AG08395 (cell line): ENCODE measurements at places on chromosomes 7 and 10.

- DNase-seq: no peak
Measured at GRCh38 chr10:19944911-19945663, 128.9 kb downstream of the PLXDC2 start.

DNA sequence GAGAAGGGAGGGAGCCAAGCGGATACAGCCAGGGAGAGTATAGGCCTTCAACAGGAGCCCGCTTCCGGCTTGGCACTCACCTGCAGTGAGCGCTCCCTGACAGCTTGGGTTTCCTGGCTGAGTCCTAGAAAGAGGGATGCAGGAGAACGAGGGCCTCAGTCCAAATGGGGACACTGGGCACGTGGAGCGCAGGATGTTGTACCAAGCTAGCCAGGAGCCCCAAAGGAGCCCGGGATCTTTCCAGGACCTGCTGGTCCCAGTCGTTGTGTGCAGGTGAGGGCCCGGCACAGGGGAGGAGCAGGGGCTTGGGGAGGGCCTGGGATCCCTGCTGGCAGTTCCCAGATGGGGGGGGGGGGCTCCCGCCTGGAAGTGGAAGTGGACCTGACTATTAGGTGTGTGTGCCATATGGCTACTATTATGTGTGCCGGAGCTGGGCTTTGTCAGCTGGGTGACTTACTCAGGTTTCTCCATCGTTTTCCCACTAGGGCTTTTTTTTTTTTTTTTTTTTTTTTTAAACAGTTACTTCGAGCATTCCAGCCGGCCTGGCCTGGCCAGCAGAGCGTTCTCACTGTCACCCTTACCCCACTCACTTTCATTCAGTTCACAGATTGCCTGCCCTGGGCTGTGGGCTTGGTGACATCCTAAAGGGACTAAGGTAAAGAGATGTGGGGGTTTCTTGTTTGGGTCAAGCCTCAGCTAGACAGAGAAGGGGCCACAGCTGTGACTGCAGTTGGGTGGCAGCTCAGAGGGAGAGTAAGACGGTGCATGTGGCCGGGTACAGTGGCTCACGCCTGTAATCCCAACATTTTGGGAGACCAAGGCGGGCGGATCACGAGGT lies 3.8 kb downstream of the AGAP3 start:
- DNase-seq: no peak

- DNase-seq: peak; percentile 55
Measured at GRCh38 chr7:101164071-101164840, 1.1 kb downstream of the VGF start.

GRCh38 chr7:95046494-95047240 lies 139.3 kb downstream of the PPP1R9A start:
- no peak for DNase-seq

DNA sequence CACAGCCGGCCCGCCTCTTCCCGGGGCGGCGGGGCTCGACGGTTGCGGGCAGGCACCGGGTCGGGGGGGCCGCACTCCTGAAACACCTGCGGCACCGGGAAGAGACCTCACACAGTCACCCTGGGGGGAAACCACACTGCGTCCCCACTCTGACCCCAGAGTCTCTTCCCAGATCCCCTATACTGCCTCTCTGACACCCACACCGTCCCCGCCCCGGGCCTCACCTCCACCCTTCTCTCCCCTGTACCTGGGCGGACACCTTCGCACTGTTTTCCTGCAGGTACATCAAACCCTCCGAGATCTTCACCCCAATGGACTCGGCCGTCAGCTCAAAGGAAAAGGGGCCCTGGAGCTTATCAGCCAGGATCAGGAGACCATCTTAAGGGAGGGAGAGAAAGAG lies 3.4 kb upstream of the GAL3ST4 start:
- DNase-seq: no peak

GRCh38 chr10:131231965-131232541 lies 79.5 kb downstream of the TCERG1L start:
- DNase-seq: no peak

GRCh38 chr7:157923903-157924630 lies 587.3 kb downstream of the DNAJB6 start:
- DNase-seq: no peak

- DNase-seq: peak; percentile 66
Measured at GRCh38 chr10:95201736-95202135, 7.7 kb downstream of the ACSM6 start.

GRCh38 chr10:111599943-111600342 lies 523.1 kb downstream of the ADRA2A start:
- no peak for DNase-seq

GRCh38 chr7:137564677-137565076 lies 221.1 kb upstream of the PTN start:
- no peak for DNase-seq

- no peak for DNase-seq
Measured at GRCh38 chr10:74194545-74194944, 43.5 kb downstream of the ADK start.

DNA sequence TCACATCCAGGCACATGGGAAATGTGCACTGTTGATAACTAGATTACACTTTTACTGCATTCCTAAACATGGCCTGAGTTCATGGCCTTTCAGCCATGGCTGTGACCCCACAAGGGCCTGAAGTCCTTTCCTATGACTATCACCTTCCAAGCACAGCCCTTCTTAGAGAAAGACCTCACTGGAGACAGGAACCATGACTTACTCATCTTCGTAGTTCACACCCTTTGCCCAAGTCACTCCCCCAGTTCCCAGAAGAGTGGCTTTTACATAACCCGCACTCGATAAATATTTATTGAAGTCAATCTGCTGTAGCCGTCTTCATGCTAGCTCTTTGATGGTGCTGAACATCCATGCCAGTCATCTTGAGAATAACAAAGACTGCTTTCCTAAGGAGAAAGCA lies 632.5 kb upstream of the NRP1 start:
- no peak for DNase-seq

DNA sequence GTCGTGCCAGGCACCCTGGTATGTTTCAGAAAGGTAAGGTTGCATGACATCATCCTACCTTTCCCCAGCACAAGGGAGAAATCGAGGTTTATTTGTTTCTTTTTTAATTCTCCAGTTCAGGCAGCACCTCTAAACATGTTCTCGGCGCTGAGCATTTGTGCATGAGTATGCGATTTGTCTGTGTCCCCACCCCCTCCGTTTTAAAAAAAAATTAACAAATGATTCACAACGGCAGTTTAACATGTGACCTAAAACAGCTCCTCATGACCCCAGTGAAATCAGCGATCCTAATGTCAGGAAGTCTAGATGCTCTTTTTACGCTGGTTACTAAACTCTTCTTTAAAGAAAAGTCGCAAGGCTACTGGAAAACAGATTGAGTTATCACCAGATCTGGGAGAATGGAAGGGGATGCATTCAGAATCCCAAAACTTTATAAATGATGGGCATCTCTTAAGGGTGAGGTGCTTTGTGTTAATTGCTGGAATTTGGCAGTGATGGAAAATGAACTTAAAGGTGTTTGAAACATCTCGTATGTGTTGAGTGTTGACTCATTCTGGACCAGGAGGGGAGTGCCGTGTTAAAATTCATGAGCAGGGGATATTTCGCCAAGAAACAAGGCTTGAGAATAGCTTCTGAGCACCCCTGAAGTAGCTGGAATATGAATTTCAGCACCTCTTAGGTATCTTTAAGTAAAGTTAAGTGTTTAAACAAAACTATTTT lies 106.8 kb upstream of the PDCD4 start:
- DNase-seq: no peak

- no peak for DNase-seq
Measured at GRCh38 chr10:122348935-122349361, 25.6 kb upstream of the PLEKHA1 start.

DNA sequence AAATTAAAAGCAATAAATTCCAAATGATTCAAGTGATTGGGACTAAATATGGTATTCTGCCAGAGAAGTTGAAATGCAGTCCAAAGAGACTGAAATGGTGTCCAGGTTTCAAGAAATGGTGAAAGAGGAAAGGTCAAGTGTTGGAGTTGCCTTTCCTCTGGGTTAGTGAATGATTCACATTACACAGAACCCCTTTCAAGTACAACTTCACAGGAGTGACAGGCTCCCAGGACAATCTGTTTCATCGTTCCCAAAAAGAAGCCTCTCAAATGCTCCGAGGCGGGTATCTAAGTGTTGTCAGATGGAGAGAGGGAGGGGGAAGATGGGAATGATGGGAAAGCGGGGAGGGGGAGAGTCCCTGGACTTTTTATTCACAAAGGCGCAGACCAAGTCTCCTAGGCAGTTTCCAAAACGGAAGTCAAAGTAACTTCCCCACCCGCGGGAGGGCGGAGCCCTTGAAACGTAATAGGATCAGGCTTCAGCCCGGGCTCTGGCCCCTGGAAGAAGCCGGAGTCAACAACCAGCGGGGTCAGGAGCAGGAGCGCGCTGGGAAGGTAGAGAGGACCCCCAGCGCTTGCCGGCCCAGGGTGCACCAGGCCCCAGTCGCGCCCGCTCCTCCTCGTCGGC lies 754 bp downstream of the SLC25A13 start:
- peak; percentile 81 for DNase-seq

- no peak for DNase-seq
Measured at GRCh38 chr7:51121931-51122425, 194.6 kb downstream of the COBL start.

GRCh38 chr7:80703272-80703671 lies 64.8 kb downstream of the CD36 start:
- no peak for DNase-seq

DNA sequence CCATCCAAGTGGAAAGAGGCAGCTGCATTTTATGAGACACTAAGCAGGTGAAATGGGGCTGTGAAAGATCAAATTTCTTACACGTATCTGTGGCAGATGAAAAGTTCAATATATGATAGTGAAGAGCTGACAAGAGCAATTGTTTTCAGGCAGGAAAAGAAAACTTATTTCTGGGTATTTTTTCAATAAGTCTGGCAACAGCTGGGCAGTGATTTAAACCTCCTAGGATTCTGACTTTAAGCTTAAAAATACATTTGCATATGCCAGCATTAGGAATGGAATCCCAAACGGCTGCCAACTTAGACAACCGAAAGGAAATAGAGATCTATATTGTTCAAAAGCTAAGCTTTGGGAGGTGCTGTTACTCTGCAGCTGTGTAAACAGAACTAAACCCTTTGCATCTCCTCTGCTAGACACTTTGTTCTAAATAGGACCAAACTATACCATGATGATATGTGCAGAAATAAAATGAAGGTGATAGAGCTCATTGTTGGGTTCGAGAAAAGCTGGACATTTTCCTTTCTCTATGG lies 26.1 kb downstream of the DYNC1I1 start:
- DNase-seq: no peak

- no peak for DNase-seq
Measured at GRCh38 chr10:3757638-3758490, 27.1 kb downstream of the KLF6 start.

GRCh38 chr10:22022257-22023032 lies 18.9 kb upstream of the DNAJC1 start:
- DNase-seq: no peak

DNA sequence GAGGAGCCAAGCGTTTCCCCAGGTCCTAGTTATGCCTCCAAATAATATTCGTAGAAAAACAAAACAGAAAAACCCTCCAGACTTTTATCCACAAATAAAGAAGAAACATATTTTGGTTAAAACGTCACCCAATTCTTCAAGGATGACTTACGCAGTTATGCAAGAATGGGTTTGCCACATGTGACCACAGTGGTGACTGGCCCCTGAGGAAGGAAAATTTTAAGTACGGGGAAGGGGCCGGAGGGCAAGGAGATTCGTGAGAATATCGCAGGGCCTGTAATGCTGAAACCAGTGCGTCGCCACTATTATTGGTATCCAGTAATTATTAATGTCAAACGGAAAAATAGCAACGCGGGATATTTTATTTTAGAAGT lies 537 bp upstream of the MRPS24 start:
- peak; percentile 86 for DNase-seq

- no peak for DNase-seq
Measured at GRCh38 chr7:80287400-80288174, 153.0 kb downstream of the GNAI1 start.

- DNase-seq: no peak
Measured at GRCh38 chr10:33482486-33482885, 148.0 kb upstream of the NRP1 start.

DNA sequence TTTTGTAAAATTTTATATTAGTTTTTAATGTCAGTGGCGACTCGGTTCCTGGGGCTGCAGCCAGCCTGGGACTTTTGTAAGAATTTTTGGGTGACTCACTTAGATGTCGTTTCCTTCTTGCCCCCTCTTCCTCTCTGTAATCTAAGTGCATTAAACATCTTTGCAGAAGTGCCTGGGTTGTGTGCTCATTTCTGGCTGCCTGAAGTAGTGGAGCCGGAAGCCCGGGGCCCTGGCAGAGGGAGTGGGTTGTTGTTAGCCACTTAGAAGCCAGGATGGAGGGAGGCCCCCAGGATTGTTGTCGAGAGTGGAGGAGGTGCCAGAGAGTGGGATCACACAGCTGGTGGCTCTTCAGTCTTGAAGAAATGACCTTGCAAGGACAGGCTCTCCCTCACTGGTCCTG lies 11.0 kb upstream of the TRIM8 start:
- DNase-seq: peak; percentile 31

- DNase-seq: no peak
Measured at GRCh38 chr7:110771717-110772116, 319.2 kb upstream of the LRRN3 start.

GRCh38 chr10:77773631-77774426 lies 136.2 kb upstream of the KCNMA1 start:
- DNase-seq: no peak

GRCh38 chr10:69408318-69409175 lies 8.2 kb downstream of the TACR2 start:
- peak; percentile 97 for DNase-seq

- DNase-seq: no peak
Measured at GRCh38 chr10:73973427-73973826, 24.5 kb upstream of the VCL start.

- peak; percentile 67 for DNase-seq
Measured at GRCh38 chr10:4532467-4532866, 293.5 kb upstream of the AKR1E2 start.
